ENCODE measurements at places on chromosomes 11 and 22. TPM values are rescaled to one million over a fixed set of nuclear protein-coding genes. Genes with fewer than 3 reads are reported as not detected.

Gene SHANK2
- not detected for polyA plus RNA-seq

Gene TMEM191C
- polyA plus RNA-seq: 1.0 TPM

Gene SYNGR1
- 12.0 TPM for polyA plus RNA-seq

Gene SYT13
- not detected for polyA plus RNA-seq

Gene SLC22A8
- not detected for polyA plus RNA-seq

Gene MMP27
- polyA plus RNA-seq: not detected

Gene TMPRSS5
- polyA plus RNA-seq: not detected

Gene MS4A4A
- polyA plus RNA-seq: not detected

Gene LINC01488
- not detected for polyA plus RNA-seq

Gene APOBEC3B
- not detected for polyA plus RNA-seq

Gene LARGE1
- not detected for polyA plus RNA-seq

Gene OR2AG2
- not detected for polyA plus RNA-seq

Gene OR8G1
- polyA plus RNA-seq: not detected

Gene MS4A12
- not detected for polyA plus RNA-seq

Gene TTC36
- polyA plus RNA-seq: 0.39 TPM

Gene KLHL22
- polyA plus RNA-seq: 25.4 TPM
